Fibroblast of skin of left biceps (primary cell): ENCODE measurements at places on chromosomes 6 and 20.

GRCh38 chr6:158322400-158322723 lies 10.1 kb downstream of the TULP4 start:
- DNase-seq, result no peak

GRCh38 chr6:119562168-119562567 lies 212.6 kb upstream of the MAN1A1 start:
- DNase-seq, result no peak

DNA sequence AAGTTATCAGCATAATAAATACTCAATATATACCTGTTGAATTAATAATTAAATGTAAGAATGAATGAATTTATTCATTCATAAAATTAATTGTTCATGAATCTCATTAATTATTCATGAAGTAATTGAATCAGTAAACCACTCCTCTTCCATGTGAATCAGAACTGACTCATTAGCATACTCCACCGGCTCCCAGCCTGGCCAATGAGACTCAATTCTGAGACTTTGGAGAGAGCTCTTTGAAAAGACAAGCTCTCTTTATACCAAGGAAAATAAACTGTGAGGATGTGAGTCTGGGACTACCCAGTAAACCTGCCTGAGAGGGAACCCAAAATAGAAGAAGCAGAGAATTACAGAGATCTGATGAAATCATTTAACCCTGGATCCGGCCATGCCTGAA lies 8.4 kb upstream of the SLC2A10 start:
- no peak for DNase-seq

DNA sequence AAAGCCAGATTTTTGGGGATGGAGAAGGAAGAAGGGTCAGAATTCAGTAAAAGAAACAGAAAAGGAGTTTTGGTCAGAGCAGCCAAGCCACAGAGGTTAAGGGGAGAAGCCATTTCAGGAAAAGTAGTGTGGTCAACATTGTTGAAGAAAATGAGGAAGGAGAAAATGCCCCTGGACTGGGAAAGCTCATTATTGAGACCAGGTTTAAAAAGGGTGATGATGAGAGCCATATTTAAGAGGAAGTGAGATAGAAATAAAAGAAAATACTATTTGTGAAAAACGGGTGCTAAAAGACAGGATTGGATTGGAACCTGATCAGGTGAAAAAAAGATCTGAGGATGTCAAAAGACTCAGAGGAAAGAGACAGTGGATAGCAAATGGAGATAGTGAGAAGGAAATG lies 75.8 kb downstream of the CEP162 start:
- DNase-seq, result no peak

- no peak for DNase-seq
Observed at GRCh38 chr6:148217051-148217450, 125.6 kb upstream of the SASH1 start.

- DNase-seq, result no peak
Observed at GRCh38 chr6:113901482-113901881, 44.3 kb downstream of the MARCKS start.
